ENCODE measurements at places on chromosomes 13 and 19. TPM values are rescaled to one million over a fixed set of nuclear protein-coding genes. Genes with fewer than 3 reads are reported as not detected.

Gene ACTMAP
- total RNA-seq, result 15.2 TPM

Gene CYP4F11
- total RNA-seq, result 9.2 TPM

Gene ACP7
- total RNA-seq, result 4.4 TPM

Gene PIH1D1
- 61.2 TPM for total RNA-seq

Gene RAB3A
- total RNA-seq, result 0.33 TPM

Gene ELAVL3
- not detected for total RNA-seq

Gene KLK11
- 2.3 TPM for total RNA-seq

Gene ZNF565
- 2.8 TPM for total RNA-seq

Gene ZNF837
- total RNA-seq, result 4.2 TPM

Gene HSPB6
- not detected for total RNA-seq

Gene SERP2
- 0.51 TPM for total RNA-seq

Gene CALR3
- total RNA-seq, result not detected

Gene LILRA2
- total RNA-seq, result not detected

Gene APOE
- 11.9 TPM for total RNA-seq

Gene RASGRP4
- total RNA-seq, result not detected

Gene PIK3R2
- 37.2 TPM for total RNA-seq

Gene MCEMP1
- total RNA-seq, result not detected

Gene EML2
- 55.8 TPM for total RNA-seq

Gene ASF1B
- total RNA-seq, result 2.5 TPM

Gene SCEL
- 1.7 TPM for total RNA-seq

Gene NLRP4
- not detected for total RNA-seq

Gene IFNL1
- not detected for total RNA-seq

Gene MTUS2
- 0.16 TPM for total RNA-seq

Gene KRTDAP
- not detected for total RNA-seq

Gene ZNF135
- 4.0 TPM for total RNA-seq

Gene SYNE4
- total RNA-seq, result 1.4 TPM

Gene PLPP2
- 42.8 TPM for total RNA-seq

Gene TOMM40
- 51.3 TPM for total RNA-seq

Gene CCL25
- not detected for total RNA-seq

Gene CBY2
- total RNA-seq, result not detected

Gene FFAR2
- total RNA-seq, result not detected

Gene PDX1
- total RNA-seq, result not detected

Gene KCNRG
- total RNA-seq, result 0.51 TPM

Gene C19orf38
- total RNA-seq, result 0.50 TPM

Gene ICAM3
- total RNA-seq, result 7.1 TPM

Gene RETN
- not detected for total RNA-seq

Gene ZNF470
- total RNA-seq, result 4.3 TPM

Gene HIPK4
- not detected for total RNA-seq

Gene IRGC
- not detected for total RNA-seq

Gene CD22
- total RNA-seq, result 1.3 TPM

Gene ZNF28
- total RNA-seq, result 25.3 TPM

Gene SCN1B
- total RNA-seq, result 0.71 TPM

Gene PSG3
- total RNA-seq, result not detected

Gene GNG7
- total RNA-seq, result under 0.01 TPM

Gene ZNF221
- total RNA-seq, result 9.3 TPM

Gene RAB20
- 5.5 TPM for total RNA-seq

Gene NKG7
- total RNA-seq, result not detected

Measured in mammary epithelial cell (primary cell).